ENCODE measurements at places on chromosomes 13 and 19.

- no peak for DNase-seq
These were observed 67.1 kb upstream of the ATP12A start for GRCh38 chr13:24613128-24613527.

DNA sequence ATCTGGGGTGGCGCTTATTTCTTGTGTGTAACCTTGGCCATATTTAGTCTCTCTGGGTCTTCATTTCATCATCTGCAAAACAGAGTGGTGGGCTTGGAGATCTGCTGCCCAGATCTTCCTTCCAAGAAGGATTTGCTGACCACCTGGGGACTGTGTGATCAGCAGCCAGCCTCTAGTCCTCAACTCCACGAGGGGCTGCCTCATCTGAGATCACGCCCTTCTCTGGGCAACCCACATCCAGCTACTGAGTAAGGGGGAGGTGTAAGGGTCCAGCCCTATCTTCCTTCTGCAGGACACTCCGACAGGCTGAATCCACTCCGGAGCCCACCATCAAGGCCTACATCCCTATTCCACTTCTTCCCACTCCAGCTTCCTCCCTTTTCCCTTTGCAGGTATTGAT is 57.9 kb downstream of the CHST8 start:
- DNase-seq = no peak

DNA sequence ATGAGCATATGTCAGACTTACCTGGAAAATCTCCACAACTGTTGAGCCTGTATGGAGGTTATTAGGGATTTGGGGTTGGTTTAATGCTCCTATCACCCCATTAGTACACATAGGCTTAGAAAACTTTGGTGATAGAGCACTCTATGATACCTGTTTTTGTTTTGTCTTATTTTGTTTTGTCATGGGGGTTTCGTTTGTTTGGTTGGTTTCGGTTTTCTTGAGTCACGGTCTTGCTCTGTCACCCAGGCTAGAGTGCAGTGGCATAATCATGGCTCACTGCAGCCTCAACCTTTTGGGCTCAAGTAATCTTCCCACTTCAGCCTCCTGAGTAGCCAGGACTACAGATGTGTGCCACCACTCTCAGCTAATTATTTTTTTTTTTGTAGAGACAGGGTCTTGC is 70.0 kb downstream of the MZT1 start:
- DNase-seq = no peak

- DNase-seq = no peak
These were observed 52.5 kb downstream of the CRYL1 start for GRCh38 chr13:20473139-20473538.

DNA sequence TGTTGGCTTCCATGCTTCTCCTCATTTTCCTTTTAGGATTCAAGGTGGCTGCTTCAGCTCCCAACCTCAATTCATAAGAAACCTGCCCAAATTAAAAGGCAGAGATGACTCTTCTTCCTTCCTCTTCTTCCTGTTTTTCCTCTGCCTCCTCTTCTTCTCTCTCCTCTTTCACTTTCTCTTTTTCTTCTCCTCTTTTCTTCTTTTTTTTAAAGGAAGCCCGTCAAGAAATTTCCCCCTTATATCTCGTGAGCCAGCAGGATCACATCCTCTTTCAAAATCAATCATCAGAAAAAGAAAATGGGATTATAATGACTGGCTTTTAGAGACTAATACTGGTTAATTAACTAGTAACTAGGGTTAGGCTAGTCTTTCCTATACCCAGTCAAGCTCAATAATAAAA is 220.3 kb downstream of the NBEA start:
- DNase-seq = no peak
